Activated CD4-positive, alpha-beta T cell treated with anti-CD3 and anti-CD28 coated beads for 36 hours (primary cell): ENCODE measurements at places on chromosomes 1 and 21.
A peak's percentile ranks its signal among the peaks of the same experiment; 100 is the strongest.

DNA sequence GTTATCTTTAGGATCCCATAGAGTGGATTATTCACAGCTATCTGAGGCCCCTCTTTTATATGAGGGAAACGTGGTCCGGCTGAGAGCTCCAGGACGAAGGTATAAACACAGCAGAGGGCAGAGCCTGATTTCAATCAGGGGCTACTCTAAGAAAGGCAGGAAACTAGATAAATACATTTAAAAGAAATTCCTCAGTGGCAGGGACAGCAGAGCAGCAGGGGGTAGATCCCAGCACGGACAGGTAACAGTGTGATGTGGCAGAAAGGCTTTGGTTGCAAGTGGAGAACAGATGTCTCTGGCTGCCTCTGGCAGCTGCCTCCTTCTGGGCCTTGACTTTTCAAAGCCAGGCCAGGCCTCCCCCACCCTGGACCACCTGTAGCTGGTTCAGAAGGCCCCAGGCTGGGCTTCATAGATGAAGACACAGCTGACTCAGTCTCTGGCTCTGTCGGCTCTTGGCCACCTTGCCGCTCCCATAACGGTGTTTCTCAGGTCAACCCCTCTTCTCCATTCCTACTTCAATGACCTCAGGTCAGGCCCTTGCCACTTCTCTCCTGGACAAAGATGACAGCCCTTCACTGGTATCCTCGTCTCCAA lies 43.8 kb downstream of the FAM78B start:
- DNase-seq, result no peak

DNA sequence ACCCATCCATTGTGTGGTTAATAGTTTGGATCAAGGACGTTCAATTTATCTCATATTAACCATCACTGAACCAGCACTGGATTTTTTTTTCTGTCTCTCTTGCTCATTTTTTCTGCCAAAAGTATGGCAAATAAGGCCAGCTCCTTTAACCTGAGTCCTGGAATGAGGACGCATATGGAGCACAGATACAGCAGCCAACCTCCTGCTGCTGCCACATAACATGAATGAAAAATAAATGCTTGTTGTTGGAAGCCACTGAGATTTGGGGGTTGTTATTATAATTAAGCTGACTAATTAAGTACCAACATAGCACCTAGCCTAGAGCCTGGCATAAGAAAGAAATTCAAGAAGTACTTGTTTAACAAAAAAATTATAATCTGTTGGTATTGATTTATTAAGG lies 335.3 kb upstream of the DUSP10 start:
- no peak for DNase-seq

DNA sequence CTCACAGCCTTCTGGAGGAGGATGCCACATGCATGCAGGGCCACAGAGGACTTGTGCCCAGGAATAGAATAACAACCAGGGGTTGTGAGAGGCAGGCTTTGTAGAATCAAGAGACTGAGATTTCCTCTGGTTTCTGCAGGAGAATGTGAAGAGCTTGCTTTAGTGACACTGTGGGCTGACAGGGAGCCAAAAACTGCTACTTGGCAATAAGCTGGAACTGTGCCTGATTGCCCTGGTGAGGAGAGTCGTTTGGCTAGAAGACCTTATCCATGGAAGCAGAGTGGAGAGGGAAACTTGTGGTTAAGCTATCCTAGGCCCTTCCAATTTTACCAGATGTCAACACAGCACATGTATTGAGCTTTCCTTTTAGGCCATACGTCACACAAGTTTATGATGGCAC lies 902.1 kb downstream of the MRPL39 start:
- no peak for DNase-seq

- no peak for DNase-seq
These were observed 162.8 kb downstream of the HUNK start for GRCh38 chr21:32035617-32036016.

DNA sequence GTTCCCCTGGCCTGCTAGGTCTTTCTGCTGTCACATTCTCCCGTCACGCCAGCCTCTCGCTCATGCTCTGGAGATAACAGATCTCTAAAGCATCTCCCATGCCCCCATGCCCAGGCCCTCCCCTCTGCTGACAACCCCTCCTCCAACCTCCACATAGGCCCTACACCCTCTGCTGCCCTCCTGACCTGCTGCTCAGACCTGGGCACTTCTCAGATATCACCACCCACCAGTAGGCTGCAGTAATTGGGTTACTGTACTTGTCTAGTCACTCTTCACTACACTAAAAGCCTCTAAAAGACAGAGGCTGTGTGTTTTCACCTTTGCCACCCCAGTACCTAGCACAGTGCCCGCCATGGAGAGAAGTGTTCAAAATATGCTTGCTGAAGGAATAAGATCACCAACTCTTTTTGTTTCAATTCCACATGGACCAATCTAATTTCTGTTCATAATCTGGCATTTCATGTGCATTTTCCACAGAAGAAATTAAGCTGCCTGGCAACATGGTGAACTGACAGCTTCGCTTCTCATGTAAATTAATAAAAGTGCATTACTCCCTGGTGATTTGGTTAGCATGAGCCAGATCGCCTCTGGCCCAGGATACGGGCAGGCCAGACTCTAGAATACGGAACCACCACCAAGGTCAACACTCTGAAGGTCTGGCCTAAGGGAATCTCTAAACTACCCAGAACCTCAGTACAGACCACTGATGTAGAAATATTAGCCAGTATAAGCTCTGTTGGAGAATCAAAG lies 20.7 kb downstream of the LBR start:
- DNase-seq, result no peak

- DNase-seq, result no peak
These were observed 1.1 kb upstream of the KCNAB2 start for GRCh38 chr1:6044481-6045109.

GRCh38 chr1:64750875-64751274 lies 6.0 kb downstream of the RAVER2 start:
- no peak for DNase-seq

- peak; percentile 24 for DNase-seq
These were observed 1111.7 kb upstream of the B3GALT2 start for GRCh38 chr1:194298007-194298598.

- peak; percentile 51 for DNase-seq
These were observed 41.2 kb upstream of the CFAP298 start for GRCh38 chr21:32653326-32653901.

- DNase-seq, result no peak
These were observed 300.6 kb upstream of the PRMT6 start for GRCh38 chr1:106755682-106756406.

DNA sequence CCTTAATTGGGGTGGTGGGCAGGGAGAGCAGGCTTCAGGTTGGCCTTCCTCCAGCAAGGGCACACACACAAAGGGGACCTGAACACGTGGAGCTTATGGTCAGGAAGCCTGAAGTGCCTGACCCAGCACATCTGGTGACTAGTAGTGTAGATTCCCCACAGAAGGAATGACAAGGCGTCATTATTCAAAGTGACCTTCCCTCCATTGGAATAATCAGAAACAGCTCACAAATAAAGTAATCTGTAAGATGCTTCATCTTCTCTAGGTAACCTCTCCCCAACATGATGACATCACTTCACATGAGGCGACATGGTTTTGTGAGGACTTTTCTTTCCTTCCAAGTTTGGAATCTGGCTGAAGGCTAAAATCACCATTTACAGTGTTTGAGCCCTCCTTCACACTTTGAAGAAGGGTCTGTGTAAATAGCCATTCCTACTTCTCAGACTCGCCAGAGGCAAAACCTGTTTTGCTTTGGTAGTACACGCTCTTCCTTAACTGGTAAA lies 32.8 kb upstream of the ERG start:
- DNase-seq, result no peak

GRCh38 chr1:174761901-174762585 lies 237.7 kb upstream of the CACYBP start:
- no peak for DNase-seq

DNA sequence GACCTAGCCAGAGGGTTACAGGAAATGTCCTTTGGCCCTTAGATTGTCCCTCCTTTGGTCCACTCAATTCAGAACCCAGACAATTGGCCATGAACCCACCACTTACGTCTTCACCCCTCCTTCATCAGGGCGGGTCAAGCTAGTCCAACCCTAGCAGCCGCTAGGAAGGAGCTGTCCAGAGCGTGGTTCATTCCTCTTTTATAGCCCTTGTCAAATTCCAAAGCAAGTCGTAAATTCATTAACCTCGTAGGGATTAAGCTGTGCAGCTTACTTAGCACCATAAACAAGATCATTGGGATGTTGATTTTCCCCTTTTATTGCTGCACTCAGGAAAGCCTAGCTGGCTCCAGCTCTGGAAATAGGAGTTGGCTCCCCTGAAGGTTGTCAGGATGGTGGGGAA lies 90.1 kb downstream of the TMEM53 start:
- no peak for DNase-seq

DNA sequence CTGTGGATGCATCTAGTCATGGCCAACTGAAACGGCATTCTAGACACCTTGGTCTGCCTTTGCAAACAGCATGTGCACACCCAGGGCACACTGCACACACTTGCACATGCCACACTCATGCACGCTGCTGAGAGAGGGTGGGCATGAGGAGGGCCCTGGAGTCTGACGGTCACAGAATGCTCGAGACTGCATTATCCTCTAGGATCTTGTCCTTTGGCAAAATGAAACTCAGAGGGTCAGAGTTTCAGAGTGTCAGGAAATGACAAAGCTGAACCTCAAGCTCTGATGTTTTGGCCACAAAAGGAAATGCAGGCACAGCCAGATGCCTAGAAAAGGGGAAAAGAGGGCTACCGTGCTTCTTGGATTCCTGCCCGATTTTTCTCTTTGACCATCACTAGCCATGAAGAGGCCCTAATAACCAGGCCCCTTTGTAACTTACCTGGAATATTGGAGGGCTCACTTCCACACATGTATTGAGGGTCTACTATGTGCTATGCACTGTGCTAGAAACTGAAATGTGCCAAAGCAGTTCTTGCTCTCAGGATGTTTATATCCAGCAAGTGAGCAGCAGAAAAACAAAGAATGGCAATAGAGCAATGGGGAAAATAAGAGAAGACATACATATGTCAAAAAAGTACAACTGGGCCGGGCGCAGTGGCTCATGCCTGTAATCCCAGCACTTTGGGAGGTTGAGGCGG lies 65.4 kb downstream of the TOMM20 start:
- no peak for DNase-seq

GRCh38 chr1:236753516-236753915 lies 41.6 kb upstream of the MTR start:
- DNase-seq, result peak; percentile 11

DNA sequence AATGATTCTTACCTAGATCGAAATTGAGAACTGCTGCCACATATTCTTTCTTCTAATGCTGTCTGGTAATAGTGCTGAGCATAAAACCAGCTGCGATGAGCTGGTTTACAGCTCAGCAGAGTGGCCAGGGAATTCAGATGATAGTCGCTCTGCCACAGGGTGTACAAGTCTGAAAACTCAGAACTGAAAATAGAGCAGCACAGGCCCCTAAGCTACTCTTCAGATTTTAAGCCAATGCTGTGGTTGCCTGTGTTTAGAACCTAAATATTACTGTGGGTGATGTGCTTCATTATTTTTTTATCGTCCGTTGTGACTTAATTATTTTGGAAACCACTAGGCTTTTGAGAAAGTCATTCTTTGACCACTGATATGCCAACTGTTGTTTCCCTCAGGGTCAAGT lies 152.0 kb downstream of the ADGRL4 start:
- no peak for DNase-seq

- no peak for DNase-seq
These were observed 24.3 kb downstream of the RHBDL2 start for GRCh38 chr1:38917337-38917736.

GRCh38 chr1:12420171-12420570 lies 190.3 kb downstream of the VPS13D start:
- no peak for DNase-seq

GRCh38 chr1:99758073-99758511 lies 8.3 kb downstream of the FRRS1 start:
- DNase-seq, result no peak

GRCh38 chr1:178275049-178275448 lies 181.1 kb downstream of the RASAL2 start:
- no peak for DNase-seq

DNA sequence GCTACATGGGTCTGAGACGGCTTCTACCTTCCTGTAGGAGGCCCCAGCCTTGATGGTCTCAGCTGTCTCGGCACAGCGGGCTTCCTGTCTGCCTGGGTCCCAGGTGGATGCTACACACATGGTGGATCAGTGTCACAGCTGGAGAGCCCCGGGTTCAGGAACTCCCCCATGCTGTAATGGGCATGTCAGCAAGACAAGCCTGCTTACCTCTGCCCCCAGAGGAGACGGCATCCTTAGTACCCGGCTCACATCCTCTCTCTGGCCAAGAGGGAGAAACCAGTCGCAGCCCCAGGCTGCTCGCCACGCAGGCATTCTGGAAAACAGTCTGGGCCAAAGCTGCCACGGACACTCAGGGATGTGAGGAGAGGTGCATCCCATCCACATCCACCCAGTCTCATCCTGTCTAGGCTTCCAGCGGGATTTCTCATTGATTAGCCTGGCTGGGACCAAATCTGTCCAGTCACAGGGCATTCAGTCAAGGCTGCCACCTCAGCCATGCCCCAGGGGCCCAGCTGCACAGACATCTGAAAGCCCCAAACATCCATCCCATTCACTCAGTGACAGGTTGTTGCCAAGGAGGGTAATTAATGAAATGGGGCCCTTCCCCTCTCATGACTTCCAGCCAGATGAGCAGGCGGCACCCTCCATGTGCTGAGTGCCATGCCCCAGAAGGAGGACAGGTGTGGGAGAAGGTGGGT lies 10.5 kb downstream of the SNAP47 start:
- DNase-seq, result no peak

DNA sequence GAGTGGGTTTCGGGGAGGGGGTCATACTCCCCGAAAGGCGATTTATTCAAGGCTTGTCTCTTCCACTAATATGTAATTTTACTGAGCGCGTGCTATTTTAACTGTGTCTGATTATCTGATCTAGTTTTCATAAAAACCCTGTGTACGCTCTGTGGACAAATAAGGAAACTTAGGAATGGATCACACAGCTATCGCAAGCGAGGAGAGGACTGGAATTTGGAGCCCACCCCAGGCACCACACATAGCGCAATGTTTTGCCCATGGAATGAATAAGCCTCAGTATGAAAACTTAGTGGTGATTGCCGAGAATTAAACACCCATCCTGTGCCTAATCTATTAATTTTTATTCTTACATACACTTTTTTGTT lies 9.8 kb upstream of the RAB42 start:
- peak; percentile 23 for DNase-seq

GRCh38 chr1:107105914-107106313 lies 34.9 kb upstream of the NTNG1 start:
- DNase-seq, result no peak

GRCh38 chr1:207828485-207829158 lies 76.8 kb downstream of the CD46 start:
- peak; percentile 78 for DNase-seq

DNA sequence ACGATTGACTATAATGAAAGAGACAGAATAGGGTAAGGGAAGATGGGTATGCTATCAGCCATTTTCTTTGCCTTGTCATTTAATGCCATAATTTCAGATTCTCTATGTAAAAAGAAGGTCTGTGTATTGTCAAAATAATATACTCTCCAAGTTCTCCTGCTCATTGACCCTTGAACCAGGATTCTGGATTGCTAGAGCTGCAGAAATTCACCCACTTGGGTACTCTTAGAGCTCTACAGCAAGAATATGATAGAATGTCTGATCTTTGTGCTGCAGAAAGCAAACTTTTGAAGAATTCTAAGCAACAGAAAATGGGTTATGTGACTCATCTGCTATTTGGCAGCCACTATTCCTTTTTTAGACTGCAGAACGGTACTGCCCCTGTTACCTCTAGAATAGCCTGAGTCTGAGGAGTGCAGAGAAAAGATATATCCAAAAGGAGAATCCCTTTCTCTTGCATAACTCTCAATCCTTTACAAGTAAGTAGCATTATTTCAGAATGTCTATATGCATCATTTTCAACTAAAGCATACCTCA lies 78.2 kb upstream of the TENT5C start:
- no peak for DNase-seq
